HT1080 (cell line): ENCODE measurements at places on chromosomes 16 and 17. TPM values are rescaled to one million over a fixed set of nuclear protein-coding genes. Genes with fewer than 3 reads are reported as not detected.

Gene SPECC1
- 31.4 and 45.4 TPM in 2 replicates for total RNA-seq

Gene PRAC2
- total RNA-seq = not detected in 2 replicates

Gene FGF11
- total RNA-seq = 0.23 and 0.37 TPM in 2 replicates

Gene STAT5A
- 1.1 and 1.7 TPM in 2 replicates for total RNA-seq

- no peak for DNase-seq
Observed at GRCh38 chr16:54444851-54445458, 158.4 kb upstream of the IRX3 start.

GRCh38 chr17:42554250-42555121 is 1.8 kb downstream of the HSD17B1 start:
- DNase-seq = peak; percentile 77

DNA sequence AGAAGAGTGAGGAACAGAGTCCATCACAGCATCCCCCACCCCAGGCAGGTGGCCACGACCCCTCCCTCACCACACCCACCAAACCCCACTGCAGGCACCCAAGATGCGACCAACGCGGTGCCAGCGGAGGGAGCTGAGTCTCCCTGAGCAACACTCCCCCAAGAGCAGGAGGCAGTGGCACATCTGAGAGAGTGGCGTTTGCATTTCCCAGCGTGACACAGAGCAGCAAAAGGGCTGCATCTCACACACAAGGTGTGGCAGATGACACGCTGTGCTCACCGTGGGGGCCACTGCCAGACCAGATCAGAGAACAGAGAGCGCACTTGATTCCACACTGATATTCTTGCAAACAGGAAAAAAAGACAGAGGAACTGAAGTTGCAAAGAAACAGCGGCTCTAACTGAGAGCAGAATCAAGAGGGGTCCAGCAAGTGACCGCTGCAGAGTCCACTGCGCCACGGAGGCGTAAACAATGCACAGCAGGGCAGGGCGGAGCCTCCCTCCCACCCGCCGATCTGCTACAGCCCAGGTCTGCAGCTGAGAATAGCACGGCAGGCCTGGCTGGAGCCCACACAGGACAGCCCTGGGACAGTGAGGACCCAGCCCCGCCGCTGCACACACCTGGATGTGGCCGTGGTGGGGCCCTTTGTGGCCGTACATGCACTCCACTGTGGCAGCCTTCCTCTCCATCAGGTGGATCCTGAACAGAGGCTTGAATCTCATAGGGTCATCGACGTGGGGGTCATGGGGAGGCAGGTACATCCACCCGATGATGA is 26.0 kb upstream of the C16orf95 start:
- no peak for DNase-seq

- no peak for DNase-seq
Observed at GRCh38 chr17:29209073-29209472, 28.9 kb upstream of the MYO18A start.

DNA sequence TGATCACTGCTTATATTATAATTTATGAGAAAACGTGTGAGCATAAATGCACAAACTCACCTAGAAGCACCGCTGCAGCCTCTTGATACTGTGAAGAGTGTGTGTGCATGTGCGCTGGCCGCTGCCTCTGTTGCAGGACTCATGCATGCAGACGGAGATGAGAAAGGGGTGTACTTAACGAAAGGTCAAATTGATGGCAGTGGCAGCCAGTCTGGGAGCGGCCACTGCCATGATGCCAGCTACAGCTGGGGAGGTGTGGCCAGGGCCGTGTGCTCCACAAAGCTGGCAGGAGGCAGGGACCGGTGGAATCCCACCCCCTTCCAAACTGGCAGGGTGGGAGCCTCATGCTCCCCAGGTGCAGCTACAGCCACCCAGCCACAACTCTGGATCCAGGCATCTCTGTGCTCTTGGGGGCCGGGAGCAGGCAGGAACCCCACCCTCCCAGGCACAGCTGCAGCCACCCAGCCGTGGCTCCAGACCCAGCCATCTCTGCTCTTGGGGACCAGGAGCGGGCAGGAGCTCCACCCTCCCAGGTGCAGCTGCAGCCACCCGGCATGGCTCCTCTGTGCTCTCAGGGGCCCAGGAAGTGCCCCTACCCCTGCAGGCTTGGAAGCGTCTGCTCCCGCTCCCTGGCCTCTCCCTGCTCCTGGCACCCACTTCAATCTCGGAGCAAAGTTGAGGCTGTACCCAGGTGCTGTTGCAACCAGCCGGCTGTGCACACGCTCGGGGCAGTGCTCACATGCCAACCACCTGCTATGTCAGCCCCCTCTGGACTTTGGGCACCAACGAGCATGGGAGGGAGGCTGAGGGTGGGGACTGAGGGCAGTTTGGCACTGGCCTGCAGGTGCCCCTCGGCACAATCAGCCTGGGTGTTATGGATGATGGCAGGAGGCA is 77.5 kb upstream of the CHMP6 start:
- DNase-seq = no peak

DNA sequence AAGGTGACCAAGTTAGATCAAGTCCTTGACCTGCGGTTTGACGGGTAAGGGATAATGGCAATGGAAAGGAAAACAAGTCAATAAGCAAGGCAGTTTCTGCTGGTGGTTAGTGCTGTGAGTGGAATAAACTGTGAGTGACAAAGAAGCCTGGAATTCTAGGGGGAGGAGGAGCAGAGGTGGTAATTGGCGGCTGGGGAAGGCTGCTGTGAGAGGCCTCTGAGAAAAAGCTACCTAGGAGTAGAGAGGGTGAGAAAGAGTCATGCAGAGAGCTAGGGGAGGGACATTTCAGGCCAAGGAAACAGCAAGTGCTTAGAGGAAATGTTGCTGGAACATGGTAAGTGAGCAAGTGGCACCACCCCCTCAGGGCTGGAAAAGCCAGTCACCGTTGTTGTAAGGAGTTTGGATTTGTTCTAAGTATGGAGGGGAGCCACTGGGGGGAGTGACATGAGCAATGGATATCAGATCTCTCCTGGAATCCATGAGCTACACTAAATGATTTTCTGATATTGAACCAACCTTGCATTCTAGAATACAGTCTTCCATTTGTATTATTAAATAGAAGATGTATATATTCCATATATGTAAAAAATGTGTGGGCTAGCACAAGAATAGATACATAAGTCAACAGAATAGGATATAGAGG is 6.7 kb downstream of the NLRC3 start:
- DNase-seq = peak; percentile 29

DNA sequence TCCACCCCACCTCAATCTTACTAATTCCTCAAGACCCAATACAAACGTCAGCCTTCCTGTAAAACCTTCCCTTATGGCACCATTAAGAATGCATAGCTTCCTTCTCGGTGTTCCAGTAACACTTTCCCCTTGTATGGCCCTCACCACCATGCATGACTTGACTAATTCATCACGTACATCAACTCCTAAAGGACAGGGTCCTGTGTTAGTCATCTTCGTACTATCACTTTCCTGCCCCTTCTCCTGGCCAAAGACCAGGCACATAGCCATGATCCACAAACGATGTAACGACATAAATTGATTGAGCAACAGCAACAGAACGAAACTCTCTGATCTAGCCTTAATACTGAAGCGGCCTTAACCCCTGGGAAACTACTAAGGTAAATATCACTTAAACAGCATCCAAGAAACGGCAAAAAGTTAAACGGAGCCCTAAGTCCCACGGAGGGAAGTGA is 612 bp downstream of the PSMD12 start:
- DNase-seq = peak; percentile 28

DNA sequence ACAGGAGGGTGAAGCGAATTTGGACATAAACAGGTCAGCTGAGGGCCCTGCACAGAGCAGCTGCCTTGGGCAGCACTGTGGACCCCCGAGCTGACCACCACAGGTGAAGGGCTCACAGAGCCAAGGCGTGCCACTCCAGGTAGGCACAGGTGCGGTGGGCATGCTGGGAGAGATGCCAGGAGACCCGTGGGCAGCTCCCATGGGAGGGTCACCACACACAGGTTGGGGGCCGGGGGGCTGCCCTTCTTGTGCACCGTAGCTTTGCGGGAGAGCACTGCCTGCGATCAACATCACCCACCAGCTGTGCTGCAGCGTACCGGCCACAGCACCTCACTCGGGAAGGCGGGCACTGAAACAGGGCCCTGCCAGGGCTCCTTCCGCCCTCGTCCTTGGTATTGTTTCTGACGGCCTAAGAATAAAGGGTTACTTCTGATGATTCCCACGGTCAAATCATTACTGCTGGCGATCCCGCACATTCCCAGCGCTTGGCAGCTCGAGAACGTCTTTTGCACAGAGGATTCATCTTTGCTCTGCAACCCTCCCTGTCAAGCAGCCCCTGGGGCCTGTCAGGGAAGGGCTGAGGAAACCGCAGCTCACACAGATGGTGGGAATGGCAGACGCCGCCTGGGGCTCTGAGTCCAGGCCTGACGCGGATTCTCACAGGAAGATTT is 181.7 kb downstream of the BANP start:
- DNase-seq = no peak

DNA sequence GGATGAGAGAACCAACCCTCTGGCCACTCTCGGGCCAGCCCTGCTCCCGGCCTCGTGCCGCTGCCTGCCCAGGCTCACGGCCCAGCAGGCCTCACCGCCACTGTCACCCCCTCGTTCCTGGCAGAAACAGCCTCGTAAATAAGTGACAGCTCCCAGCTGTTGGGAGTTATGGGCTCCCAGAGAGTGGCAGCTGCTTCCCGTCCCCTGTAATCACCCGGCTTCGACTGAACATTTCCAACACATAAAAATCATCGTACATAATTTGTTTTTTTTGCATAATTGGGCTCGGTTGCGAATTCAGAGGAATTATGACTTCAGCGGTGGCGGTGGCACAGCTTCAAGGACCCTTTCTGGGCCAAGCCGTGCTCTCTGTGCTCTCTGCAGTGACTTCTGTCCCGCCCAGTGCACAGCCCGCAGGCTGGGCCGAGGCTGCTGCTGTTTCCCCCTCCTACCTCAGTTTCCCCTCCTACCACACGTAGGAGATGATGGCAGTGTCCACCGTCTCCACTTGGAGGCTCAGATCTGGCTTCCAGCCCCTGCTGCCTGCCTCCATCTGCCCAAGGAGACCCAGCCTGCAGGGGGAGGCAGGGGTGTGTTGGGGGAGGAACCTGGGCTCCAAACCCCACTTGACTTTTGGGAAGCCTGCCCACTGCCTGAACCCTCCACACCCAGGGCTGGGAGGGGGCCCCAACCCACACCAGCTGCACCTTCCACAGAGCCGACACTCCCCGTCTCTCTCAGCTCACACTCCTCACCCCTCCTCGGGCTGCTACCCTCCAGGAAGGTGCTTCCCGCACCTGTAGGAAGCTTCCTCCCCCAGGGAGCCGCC is 84.9 kb downstream of the RTN4RL1 start:
- DNase-seq = no peak

DNA sequence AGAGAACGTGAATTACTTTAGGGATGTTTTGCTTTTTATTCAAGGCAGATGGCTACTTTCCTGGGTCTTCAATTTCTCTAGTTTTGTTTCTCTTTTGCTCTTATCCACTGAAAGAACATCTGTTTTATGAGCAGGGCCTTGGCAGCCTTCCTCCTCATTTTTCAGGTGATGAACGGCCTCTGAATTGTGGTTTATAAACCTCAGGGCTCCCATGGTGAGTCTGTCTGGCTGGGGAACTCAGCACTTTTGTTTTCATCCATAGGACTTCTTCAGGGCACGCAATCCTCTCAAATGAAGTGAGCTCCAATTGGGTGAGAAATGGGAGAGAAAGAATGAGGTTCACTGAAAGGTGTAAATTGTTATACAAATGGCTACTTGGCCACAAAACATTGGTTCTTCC is 186.4 kb upstream of the ERCC4 start:
- no peak for DNase-seq

DNA sequence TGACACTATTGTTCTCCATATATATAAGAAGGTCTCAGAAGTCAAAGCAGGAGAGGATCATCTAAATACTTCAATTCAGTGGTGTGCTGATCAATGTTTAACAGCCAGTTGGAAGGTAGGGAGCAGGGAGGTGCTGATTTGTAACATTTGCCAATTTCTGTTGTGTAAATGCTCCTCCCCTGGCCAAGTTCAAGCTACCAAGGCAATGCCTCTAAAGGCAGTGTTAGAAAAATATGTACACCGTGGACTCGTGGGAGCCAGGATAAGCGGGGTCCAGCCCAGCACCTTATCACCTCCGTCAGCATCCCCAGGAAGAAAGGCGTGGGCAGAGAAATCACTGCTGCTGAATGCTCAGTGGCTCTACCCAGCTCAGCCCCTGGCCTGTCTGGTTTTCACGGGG is 75.3 kb upstream of the COX10 start:
- no peak for DNase-seq

DNA sequence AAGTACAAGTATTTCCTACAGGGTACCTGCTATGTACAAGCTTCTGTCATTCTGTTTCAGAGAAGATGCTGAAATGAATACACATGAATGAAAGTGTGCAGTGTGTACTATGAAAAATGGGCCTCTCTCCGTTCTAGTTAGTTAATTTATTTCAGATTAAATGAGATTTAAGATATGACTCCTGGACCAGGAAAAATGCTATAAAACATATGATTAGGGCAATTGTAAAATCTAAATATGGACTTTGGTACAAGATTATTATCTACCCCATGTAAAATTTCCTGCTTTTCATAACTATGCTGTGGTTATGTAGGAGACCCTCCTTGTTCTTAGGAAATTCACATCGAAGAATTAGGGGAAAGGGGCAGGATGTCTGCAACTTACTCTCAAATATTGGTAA is 28.9 kb downstream of the MYO1D start:
- no peak for DNase-seq
